Stimulated activated CD4-positive, alpha-beta T cell treated with anti-CD3 and anti-CD28 coated beads, Interleukin-1b, Interleukin-23, amount 100 ng/mL, for 1 hour (primary cell): ENCODE measurements at places on chromosomes 4 and X.

DNA sequence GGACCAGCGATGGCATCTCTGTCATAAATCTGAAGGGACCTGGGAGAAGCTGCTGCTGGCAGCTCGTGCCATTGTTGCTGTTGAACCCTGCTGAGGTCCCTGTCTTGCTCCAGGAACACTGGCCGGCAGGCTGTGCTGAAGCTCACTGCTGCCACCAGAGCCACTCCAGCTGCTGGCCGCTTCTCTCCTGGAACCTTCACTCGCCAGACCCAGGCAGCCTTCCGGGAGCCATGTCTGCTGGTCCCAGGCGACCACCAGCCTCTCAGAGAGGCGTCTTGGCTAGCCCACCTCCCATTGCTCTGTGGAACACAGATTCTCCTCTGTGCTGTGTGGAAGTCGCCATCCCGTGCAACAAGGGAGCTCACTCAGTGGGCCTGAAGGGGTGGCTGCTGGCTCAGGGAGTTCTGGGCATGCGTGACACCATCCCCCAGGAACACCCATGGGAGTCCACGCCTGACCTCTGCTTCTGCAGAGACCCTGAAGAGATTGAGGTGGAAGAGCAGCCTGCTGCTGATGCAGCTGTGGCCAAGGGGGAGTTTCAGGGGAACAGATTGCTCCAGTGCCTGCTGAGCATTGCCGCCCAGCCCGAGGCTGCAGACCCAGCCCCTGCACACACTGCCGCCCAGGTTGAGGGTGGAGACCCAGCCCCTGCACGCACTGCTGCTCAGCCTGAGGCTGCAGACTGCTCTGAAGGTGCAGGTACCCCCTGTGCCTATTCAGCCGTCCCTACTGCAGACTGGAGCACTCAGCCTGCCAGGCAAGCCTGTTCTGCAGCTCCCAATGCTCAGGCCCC lies 33.1 kb upstream of the CYP4V2 start:
- DNase-seq = no peak

DNA sequence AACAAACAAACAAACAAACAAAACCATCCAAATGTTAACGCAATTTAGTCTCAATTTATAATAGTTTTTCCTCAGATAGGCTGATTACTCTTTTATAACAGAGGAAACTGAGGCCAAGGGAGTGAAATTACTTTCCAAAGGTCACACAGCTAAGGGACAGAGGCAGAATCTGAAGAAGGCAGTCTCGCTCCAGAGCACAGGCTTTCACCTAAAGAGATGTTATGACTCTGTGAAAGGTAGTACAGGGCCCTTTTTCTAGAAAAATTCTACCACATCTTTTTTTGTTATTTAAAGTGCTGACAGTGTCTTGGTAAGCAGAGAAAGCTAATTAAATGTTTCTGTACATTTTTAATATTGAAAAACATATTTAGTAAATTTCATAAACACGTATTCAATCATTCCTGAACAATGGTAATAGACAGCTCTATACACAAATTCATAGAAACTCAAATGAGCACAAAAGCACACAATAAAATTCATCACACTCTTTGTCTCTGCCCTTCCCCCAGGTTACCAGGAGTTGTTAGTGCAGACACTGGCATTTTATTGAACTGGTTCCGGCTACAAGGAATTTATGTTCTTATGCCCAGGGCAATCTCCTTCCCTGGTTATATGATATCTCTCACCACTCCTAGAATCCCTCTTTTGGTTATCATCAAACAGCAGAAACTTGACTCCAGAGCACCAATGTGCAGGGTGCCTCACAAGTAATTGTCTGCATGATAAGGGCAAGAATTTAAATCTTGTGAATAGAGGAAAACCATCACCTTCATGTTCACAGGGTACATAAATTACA lies 7.7 kb upstream of the APBB2 start:
- no peak for DNase-seq

DNA sequence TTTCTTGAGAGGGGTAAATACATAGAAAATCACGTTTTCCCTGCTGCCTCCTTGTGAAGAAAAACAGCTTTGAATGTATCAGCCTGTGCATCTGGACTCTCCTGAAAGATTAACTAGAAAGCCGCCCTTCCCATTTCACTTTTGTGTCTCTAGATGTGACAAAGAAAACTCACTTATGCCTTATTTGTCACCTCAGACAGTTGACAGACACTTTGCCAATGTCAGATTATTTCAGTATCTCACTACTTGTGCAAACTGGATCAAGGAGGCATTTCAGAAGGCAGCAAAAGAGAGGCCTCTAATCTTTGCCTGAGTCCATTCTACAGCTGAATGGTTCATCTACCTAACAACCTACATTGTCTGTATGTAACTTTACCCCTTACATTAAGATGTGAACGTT lies 754.9 kb downstream of the RPA4 start:
- no peak for DNase-seq

- no peak for DNase-seq
Observed at GRCh38 chr4:108001540-108002135, 11.9 kb downstream of the HADH start.

DNA sequence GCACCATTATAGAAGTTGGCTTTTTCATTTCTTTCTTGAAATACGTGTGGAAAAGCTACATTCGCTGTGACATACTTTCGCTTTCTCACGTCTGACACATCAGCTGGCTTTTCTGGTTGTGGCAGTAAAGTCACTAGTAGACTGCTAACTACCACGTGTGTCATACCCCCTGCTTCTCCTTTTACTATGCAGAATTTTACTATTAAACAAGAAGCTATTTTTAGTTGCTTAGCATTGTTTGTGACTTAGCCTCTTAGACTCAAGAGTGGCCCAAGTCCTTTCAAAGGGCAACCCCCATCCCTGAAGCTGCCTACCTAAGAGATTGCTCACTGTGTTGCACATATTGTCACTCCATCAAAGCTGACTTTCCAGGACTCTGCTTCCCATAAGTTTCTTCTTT lies 2.1 kb upstream of the IL2 start:
- no peak for DNase-seq

DNA sequence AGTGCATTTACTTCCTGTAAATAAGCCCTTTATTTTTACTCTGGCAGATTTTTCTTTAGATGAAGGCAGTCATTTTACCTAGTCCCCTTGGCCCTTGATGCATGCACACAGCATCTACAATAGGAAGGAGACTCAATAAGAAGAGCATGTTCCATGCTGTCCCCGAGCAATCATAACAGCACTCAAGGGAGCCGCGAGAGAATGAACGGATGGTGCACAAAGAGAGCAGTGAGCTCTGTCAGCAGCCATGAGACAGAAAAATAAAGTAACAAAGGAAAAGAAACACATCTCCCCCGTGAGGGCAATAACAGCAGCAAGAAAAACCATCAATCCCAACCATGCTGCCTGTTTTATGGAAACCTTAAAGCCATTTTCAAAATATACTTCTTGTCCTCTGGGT lies 11.9 kb downstream of the SMIM31 start:
- DNase-seq = no peak

- DNase-seq = no peak
Observed at GRCh38 chr4:90071289-90072235, 55.6 kb upstream of the CCSER1 start.

- DNase-seq = no peak
Observed at GRCh38 chr4:90799895-90800294, 672.7 kb downstream of the CCSER1 start.

DNA sequence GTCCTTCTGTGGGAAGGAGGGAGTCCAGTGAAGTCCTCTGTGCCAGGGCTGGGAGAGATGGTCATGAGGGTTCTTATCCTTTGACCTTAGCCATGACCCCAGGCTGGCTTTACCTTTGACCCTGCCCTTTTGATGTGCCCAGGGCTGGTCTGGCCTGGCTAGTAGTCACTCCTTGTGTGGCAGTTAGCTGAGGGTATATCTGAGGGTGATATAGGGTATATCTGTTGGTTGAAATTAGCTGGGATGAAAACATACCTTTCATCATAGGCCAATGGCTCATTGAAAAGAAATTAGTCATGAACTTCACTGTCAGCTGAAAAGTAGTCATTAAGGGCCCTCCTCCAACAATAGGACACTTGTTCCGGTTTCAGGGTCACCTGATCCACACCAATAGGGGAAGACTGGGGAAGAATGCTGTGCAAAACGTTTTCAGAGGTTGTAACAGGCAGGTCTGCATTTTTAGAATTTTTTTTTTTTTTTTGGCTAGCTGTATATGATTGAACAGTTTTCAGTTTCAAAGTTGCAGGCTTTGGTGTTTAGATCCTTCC lies 74.6 kb upstream of the STOX2 start:
- DNase-seq = no peak

DNA sequence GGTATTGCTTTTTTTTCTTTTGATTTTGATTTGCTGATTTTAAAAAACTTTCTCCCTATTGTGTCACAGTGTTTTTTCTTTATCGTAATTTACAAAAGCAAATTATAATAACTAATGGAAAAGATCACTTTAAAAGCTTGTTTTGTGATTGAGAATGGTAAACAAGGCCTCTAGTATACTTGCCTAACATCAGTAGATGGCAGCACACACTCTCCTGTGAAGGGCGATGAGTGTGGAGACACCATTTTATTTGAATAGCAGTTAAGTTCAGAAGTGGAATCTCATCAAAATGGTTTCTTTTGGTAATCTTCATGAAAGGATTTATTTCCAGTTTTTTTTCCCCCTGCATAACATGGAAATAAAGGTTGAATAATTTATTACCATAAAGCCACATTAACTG lies 72.3 kb downstream of the PAK3 start:
- DNase-seq = no peak

DNA sequence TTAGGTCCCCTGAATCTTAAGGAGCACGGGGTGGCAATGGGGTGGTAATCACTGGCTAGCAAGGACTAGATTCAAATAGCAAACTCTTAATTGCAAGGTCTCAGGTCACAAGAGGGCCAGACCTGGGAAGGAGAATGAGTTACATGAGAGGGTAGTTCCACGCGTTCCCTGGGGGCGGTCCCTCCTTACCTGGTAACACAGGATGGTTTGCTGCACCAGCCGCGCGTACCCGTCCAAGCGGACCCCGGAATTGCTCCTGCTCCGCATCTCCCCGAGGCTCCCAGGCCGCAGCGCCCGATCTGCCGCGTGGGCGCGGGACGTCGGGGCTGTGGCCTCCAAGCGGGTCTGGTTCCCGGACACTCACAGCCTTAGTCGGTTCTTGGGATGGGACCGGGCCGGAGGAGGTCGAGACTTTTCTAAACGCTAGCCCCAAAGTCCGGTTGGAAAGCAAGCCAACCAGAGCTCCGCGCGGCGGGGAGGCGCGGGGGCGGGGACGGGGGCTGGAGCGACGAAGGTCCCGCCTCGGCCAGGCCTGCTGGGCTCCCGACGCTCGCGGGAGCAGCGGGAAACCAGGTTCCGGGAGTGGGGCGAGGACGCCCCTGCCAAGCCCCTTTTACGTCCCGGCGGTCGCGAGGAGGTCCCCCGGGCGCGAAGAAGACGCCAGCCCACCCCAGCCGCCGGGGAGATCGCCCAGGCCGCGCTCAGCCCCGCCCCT lies at the start of gene PHKA2:
Gene PHKA2 (minus strand): TSS at position 449 of the 715 bp plus-strand sequence. CDS start 182 bp downstream, at position 267.
- no peak for DNase-seq

- no peak for DNase-seq
Observed at GRCh38 chr4:155738548-155738947, 20.3 kb upstream of the GUCY1B1 start.

DNA sequence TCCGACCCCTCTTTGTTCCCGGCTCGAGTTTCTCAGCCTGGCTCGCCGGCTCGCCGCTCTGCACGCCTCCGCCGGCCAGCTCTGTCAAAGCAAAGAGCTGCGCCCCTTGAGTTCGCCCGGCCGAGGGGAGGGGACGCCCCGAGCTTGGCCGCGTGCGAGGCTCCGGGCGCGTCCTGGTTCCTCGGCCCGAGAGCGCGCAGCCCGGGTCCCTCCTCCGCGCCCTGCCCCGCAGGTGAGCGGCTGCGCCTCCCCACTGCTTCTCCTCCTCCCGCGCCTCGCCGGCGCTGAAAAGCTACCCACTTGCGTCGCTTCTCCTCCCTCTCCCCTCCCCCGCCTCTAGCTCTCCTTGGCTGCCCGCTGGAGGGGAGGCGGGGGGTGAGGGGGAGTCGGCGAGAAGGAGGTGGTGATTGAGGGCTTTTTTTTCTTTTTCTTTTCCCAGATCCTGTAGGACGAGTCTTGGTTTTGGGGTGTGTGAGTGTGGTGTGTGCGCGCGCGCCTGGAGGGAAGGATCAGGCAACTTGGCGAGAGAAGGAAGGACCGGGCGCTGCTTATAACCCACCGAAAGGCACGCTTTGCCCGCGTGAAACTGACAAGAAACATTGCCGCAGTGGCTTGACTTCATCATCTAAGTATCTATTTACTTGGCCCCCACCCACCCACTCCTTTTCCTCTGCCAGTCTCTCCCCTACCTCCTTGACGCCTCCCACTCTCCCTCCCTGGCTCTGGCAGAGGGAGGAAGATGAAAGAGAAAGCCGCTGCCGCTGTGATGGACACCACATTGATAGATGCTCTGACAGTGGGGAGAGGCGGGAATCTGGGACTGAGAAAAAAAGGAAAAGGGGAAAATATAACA lies at the start of gene LEF1:
Gene LEF1 (minus strand): TSS at position 262 of the 853 bp plus-strand sequence. CDS start 1,165 bp downstream, outside the sequence.
- no peak for DNase-seq

DNA sequence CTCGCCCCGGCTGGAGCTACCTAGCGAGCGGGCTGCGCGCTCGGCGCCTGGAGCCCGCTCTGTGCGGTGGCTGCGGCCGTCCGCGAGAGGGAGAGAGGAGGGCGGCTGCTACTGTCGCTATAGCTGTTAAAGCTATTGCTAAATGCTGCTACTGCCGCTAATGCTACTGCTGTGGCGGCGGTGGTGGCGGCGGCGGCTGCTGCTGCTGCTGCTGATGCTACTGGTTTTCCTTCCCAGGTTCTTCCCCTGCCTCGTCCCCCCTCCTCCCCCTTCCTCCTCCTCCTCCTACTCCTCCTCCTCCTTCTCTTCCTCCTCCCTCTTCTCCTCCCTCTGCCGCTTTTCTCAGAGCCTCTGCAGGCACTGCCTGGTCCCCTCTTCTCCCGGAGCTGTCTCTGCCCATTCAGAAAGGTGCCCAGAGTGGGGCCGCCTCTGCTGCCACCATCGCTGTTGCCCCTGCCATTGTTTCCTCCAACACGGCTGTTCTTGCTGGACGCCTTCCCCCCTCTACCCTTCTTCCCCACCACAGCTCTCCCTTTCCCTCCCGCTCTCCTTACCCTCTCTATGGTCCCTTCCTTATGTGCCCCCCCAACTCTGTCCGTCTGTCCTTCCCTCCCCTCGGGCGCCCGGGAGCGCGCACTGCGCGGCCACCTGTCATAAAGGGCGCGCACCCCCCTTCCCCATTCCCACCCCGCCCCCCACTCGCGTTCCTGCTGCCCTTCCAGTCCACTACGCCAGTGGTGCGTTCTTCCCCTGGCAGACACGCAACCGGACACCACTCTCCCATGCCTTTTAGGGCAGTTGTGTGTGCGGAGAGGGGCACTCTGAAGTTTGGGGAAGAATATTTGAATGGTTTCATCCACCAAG lies at the start of gene NEXMIF:
Gene NEXMIF (minus strand): TSS at position 228 of the 864 bp plus-strand sequence.
- no peak for DNase-seq

DNA sequence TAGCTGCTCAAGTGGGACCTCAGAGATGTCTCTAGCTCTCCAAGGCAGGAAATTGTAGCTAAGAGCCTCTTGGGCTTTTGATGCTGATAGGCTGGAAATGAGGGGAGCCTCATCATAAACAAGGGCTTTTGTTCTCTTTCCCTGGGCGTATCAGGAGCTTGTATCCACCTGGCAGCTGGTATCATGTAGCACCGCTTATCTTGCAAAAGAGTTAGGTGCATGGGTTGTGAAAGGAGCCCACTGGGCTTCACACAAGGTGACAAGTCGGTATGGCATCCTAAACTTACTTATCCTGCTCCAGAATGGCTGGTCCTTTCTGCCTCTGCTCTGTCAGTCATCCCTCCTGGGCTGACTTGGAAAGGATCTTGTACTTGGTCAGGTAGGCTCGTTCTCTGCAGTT lies 565.8 kb downstream of the GRXCR1 start:
- no peak for DNase-seq
